ENCODE measurements at places on chromosomes 12 and 14. TPM values are rescaled to one million over a fixed set of nuclear protein-coding genes. Genes with fewer than 3 reads are reported as not detected.

DNA sequence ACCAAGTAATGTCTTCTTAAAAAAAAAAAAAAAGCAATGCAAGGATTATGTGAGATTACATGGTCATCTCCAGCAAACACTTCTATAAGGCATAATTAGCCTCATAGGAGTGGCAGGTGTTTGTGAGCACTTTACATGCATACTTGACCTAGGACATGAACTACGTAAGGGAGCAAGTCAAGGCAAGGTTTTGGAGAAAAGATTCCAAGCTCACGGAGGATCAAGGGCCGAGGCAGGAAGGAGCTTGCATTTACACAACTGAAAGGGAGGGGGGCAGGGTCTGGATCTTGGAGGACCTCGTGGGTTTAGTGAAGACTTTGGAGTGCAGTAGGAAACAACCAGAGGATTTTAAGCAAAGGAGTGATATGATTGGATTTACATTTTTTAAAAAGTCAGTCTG lies 112.5 kb downstream of the CCER1 start:
- no peak for DNase-seq

DNA sequence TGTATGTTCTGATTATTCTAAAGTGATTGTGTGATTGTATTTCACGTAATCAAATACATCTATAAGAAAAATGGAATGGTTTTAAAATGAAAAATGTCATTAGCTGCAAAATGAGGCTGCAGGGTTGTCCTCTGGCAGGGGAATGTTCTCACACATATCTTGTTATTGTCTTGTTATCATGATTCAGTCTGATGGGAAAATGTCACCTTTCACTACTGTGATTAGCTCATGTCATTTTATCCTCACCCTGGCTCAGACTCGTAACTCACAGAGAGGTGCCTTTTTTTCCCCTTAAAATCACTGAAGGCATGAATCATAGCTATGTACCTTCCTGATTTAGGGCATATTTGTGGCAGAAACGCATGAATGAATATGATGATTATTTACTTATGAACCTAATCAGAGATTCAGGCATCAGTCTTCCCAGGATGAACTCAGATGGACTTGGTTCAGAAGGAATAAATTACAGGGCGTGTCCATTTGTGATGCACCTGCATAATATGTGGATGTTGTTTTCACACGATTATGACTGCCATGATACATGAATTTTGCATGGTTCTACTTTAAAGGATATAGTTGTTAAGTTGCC lies 1339.2 kb downstream of the AACS start:
- DNase-seq, result no peak

DNA sequence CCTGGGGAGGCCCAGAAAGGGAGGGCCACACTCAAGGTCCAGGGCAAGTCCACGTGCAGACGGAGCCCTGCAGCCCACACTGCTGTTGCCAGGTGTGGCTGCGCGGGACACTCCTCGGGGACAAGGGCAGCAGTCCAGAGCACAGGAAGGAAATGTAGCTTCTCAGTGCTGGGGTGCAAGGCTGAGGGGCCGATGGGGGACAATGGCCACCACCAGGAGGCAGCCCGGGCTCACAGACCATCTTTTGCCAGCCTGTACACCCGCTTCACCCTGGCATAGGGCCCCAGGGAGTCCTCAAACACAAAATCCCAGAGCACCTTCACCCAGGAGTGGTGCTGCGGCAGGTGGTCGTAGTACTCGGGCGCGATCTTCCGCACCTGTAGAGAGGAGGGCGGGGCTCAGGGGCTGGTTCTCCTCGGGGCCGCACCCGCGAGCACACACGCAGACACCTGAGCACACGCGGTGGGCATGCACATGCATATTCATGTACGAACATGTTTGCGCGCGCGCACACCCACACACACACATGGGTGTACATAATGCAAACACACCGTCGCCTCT lies 12.8 kb downstream of the DEGS2 start:
- no peak for DNase-seq

- DNase-seq, result no peak
Measured at GRCh38 chr12:75317784-75318183, 12.3 kb downstream of the CAPS2 start.

DNA sequence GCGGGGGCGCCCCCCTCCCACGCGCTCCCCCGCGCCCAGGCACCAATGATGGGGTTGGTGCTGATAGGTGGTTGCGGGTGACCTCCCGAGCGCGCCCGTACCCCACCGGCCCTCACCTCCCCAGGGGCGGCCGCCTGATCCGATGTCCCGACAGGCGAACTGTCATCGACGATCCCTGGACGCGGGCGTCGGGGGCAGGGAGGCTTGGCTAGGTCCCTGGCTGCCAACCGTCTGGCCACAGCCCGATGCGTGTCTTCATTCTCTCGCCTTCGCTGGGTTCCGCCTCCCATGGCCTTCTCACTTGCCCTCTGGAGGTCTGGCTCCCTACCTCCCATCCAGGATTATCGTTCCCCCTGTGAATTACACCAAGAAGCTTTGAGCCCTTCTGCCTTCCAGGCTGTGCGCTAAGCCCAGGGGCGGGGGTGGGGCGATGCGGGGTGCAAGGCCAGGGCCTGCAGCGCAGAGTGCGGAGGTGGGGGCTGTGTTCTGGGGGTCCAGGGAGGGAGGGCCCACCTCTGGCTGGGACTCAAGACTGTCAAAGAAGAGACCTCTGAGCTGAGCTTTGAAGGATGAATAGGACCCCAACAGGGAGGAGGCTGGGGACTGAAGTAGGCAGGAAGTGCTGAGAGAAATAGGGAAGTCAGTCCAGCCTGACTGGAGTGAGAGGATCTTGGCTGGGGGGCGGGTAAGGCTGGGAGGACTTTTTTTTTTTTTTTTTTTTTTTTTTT lies 7.7 kb upstream of the RACGAP1 start:
- peak; percentile 82 for DNase-seq

- no peak for DNase-seq
Measured at GRCh38 chr12:54371328-54372112, 7.2 kb upstream of the GPR84 start.

- DNase-seq, result no peak
Measured at GRCh38 chr12:114302606-114303315, 103.2 kb downstream of the TBX5 start.

- DNase-seq, result no peak
Measured at GRCh38 chr14:23079716-23080115, 15.2 kb downstream of the ACIN1 start.

- no peak for DNase-seq
Measured at GRCh38 chr12:119601877-119602733, 8.5 kb downstream of the TMEM233 start.

- DNase-seq, result no peak
Measured at GRCh38 chr14:88129306-88130056, 124.5 kb downstream of the GPR65 start.

DNA sequence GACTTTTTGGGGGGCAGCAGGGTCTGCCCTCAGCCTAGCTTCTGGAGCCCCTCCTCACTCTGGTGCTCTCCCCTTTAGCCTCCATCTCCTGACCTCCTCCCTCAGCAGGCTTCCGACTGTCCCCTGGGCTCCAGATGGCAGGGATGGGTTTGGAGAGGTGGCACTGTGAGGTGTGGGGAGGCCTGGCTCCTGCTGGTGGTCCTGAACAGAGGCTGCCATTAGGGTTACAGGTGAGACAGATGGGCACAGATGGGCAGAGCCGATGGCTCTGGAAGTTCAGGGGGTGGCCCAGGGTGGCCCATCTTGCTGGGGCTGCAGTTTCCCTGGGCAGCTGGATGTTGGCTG lies 68.5 kb upstream of the BEGAIN start:
- no peak for DNase-seq

DNA sequence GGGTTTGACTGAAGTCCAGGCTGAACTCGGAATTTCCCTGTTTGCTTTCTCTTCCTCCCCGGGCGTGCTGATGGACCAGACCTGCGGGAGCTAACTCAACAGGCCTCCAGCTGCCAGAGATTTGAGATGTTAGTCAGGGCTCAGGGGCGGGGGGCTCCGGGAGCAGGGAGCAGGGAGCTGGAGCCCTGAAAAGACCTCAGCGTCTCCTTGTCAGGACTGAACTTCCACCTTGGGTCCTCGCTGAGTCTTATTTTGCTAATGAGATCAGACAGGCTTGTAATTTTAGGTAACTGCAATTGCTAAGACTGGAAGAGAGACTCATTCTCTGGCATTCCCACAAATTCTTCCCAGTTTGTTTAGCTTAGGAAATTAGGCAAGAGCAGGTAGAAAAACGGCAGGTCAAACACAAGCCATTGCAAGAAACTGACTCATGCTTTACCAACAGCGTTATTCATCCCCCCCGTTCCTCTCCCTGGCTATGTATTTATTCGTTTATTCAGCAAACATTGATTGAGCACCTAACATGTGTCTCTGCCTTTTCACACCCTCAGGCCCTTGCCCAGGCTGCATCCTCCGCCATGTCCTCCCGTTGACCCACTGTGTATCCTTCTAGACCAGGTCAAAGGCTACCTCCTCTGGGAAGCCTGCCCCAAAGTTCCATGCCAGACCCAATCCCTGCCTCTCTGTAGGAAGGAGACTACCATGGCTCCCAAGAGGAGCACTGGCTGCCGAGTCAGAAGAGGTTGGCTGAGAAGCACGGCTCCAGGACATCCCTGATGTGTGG lies 80.4 kb upstream of the DIO3 start:
- DNase-seq, result peak; percentile 40

- no peak for DNase-seq
Measured at GRCh38 chr12:90677552-90677951, 277.4 kb downstream of the CCER1 start.

DNA sequence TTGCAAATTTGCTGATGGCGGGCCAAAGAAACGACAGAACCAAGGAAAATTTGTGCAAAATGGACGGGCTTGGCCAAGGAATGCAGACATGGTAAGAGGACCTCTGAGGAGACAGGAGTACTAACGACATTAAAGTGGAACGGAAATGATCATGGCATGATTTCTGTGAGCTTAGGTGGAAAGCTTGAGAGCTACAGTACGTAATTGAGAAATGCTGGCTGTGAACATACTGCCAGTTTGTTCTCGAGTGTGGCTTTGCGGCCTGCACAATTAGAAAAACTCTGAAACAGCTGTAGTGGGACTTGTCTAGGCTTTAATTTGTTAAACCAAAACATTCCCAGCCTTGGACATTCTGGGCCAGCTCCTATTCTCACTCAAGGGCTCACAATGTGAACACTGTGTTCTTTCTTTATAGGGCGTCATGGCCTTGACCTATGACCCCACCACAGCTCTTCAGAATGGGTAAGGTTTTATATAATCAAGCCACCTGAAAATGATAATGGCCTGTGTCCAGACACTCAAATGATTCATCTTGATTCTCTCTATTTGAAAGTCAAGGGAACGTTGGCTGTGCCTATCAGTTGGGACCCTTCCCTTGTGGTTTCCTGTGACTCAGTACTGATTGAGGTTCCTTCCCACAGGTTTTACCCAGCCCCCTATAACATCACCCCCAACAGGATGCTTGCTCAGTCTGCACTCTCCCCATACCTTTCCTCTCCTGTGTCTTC lies 48.5 kb downstream of the BAZ2A start:
- DNase-seq, result no peak

- no peak for DNase-seq
Measured at GRCh38 chr12:48021485-48022179, 17.4 kb upstream of the COL2A1 start.

GRCh38 chr12:20434996-20435395 lies 66.7 kb downstream of the PDE3A start:
- DNase-seq, result no peak

- DNase-seq, result no peak
Measured at GRCh38 chr14:21735639-21736307, 62.2 kb upstream of the OR4E1 start.

GRCh38 chr12:48030173-48030650 lies 25.9 kb upstream of the COL2A1 start:
- no peak for DNase-seq

GRCh38 chr12:93078059-93078458 lies 149.0 kb upstream of the EEA1 start:
- DNase-seq, result no peak

DNA sequence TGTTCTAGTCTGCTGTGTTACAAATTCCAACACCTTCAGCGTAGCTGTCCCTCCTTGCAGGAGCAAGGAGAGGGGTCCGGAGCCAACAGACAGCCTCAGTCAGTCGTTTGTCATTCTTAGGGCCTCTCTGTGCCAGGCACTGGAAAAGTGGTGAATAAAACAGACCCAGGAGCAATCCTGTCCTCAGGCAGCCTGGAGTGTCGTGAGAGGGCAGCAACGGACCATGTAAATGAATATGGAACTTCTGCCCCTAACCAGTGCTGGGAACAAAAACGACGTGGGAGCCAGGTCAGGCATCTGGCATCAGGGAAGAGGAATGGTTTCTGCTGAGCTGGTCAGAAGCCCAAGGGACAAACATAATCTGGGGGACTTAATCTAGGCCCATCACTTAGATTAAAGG lies 64.8 kb upstream of the PSMC1 start:
- DNase-seq, result no peak

- DNase-seq, result no peak
Measured at GRCh38 chr12:26018926-26019325, 60.4 kb downstream of the RASSF8 start.

GRCh38 chr12:120428597-120429229 lies 9.2 kb upstream of the COX6A1 start:
- no peak for DNase-seq

DNA sequence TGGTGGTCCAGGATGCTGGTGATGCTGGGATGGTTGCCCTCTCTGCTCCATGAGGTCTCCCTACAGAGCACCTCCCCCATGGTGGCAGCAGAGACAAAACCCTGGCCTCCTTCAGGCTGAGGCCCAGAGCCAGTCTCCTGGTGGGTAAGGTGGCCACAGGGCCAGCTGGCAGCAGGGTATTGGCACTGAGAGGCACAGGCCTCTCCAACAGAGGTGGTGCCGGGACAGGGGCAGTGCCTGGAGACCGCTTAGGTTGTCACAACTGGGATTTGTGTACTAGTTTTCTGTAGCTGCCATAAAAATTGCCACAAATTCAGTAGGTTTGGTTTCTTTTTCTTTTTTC lies 6.1 kb upstream of the MTA1 start:
- DNase-seq, result no peak

Gene NYNRIN
- 11.6 TPM for total RNA-seq

Gene FGD6
- 12.0 TPM for total RNA-seq

Gene HNF1A
- total RNA-seq, result not detected

Gene P3H3
- total RNA-seq, result 7.8 TPM

Gene MMAB
- total RNA-seq, result 14.5 TPM

Gene NRXN3
- total RNA-seq, result 7.0 TPM

Gene CLMN
- 17.9 TPM for total RNA-seq

Gene RNASE3
- 2.7 TPM for total RNA-seq

Gene MYL2
- total RNA-seq, result not detected

Gene CD163
- 176 TPM for total RNA-seq

Gene GPRC5A
- 0.09 TPM for total RNA-seq

Gene ST8SIA1
- 12.2 TPM for total RNA-seq

Gene AKAP6
- 5.4 TPM for total RNA-seq

Gene SLC7A7
- 117 TPM for total RNA-seq

Gene SLCO1C1
- not detected for total RNA-seq

Gene LRIG3
- 23.7 TPM for total RNA-seq

Gene CCDC38
- total RNA-seq, result 0.86 TPM

Gene NTF3
- total RNA-seq, result 3.6 TPM

Gene FAIM2
- total RNA-seq, result 0.09 TPM

Gene SLC6A15
- total RNA-seq, result 0.22 TPM

Gene SLC25A47
- total RNA-seq, result not detected

Gene CATSPERB
- 2.3 TPM for total RNA-seq
